ENCODE measurements at places on chromosomes 16 and 17.

GRCh38 chr17:82957961-82958561 lies 118.2 kb upstream of the ZNF750 start:
- no peak for DNase-seq

GRCh38 chr16:15049581-15050180 lies 6.2 kb downstream of the NTAN1 start:
- DNase-seq: no peak

DNA sequence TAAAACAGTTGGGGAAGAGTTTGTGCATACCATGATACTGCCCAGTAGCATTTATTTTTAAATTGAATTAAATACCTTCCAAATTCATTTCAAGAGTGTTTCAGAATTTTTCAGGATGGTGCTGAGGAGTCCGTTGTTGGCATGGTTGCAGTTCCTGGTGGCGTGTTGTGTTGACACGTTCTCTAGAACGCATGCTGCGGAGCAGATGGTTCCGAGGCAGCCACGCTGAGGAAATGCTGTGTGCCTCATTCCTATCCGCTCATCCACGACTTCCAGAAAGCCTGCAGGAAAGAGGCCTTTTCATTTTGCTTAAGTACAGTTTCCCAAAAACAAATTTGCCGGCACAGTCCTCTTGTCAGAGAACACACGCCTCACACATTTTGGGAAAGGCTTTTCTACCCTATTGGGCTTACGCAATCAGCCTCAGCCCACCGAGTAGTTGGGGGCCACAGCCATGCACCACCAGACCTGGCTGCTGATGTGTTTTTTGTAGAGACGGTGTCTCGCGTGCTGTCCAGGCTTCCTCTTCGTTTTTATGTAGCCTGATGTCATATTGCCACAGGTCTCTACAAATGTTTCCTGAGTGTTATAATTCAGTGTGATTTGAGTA lies 32.1 kb upstream of the IL17C start:
- no peak for DNase-seq

- no peak for DNase-seq
Measured at GRCh38 chr16:48607056-48607825, 2.7 kb downstream of the N4BP1 start.

DNA sequence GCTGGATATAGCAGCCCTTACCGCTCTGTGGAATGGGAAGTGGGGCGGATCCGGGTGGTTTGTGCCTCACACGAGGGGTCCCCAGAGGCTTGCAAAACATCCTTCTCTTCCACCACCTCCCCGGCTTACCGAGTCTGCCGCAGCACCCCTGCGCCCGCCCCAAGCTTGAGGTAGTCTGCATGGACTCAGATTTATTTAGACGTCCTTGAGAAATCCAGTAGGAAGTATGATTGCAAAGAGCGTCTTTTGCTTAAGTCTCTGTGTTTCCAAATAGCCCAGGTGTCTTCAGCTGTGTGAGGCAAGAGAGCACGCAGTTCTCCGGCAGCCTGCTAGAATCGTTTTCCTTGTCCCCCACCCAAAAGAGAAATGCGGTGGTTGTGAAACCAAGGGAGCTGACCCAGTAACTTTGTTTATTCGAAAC lies 2.4 kb downstream of the KIAA0513 start:
- no peak for DNase-seq

GRCh38 chr17:34519282-34519681 lies 60.1 kb upstream of the TMEM132E start:
- DNase-seq: no peak

DNA sequence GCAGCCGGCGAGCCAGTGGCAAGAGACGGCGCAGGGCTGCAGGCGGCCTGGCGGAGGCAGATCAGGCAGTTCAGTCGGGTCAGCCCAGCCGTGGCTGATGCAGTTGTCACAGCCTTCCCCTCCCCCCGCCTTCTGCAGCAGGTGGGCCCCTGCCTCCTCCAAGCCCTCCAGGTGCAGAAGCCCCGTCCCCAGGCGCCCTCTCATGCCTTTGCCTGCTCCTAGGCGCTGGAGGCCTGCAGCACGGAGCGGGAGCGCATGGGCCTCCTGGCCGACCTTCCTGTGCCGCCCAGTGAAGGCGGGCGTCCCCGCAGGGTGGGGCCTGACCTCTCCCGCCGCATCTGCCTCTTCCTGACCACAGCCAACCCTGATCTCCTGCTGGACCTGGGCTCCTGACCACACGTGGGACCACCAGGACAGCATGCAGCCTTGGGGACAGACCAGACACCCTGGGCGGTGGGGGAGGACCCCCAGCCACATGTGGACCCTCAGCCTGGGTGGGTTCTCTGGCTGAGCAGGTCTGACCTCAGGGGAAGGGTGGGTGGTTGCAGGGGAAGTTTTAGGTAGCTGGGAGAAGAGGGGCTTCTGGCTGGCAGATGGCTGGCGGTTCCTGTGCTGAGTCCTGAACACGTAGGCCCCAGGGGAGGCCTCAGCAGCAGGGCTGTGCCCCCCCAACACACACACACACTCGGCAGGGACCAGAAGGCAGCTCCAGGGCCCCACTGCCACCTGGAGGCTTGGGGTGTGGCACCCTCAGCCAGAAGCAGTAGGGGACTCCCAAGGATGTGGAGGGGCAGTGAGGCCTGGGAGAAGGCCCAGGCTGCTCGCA lies 3.1 kb upstream of the MRPS34 start:
- no peak for DNase-seq

DNA sequence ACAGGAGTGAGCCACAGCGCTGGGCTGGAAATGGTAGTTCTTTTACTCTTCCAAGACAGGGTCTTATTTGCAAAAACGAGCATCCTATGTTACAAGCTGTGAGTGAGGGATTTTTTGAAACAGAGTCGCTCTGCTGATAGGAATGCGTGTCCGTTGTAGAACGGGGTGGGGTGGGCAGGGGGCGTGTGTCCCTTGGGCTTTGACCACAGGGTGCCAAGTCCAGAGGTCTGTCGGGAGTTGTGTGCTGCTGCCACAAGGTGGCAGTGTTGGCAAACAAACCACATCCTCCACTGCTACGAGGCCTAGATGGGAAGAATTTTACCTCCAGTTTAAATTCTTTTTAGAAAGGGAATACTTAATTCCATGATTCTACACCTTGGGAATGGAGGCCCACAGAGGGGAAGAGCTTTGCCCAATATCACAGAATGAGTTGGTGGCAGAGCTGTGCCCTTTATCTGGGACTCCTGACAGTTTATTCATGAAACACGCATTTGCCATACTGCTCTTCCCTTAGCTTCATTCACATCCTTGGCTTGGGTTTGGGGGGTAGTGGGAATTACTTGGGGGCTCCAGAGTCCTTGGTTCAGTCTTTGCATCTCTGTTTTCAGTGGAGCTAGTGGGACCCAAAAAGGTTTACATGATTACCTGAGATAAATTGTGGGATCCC lies 30.6 kb upstream of the ETV4 start:
- DNase-seq: peak; percentile 78

GRCh38 chr16:48269011-48269410 lies 21.7 kb upstream of the ABCC11 start:
- DNase-seq: no peak

GRCh38 chr16:88941913-88942909 lies 34.8 kb downstream of the CBFA2T3 start:
- no peak for DNase-seq

GRCh38 chr17:1067282-1067956 lies 70.5 kb downstream of the TIMM22 start:
- DNase-seq: no peak

DNA sequence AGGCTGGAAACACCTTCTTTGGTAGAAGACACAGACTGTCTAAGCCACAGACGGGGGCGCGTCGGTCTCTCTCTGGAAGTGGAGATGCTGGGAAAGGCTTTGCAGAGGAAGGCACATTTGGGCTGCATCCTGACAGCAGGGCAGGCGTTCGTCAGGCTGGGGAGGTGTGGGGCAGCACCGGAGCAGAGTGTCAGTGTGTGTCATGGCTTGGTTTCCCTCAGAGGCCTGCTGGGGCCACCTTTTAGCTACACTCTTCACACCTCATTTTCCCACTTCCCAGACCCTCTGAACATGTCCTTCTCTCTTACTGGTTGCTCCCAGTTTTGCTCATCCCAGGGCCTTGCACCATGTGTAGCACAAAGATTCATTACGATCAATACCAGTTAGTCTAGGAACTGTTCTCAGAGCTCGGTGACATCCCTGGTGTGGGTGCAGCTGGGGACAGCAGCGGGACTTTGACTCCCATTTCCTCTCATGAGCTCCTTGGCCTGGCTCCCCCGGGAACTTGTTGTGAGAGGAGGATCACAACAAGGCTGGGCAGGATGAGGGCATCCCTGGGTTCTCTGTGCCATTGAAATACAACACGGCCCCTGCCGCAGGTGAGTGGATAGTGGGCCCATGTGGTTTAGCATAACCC lies 33.1 kb downstream of the SMARCE1 start:
- no peak for DNase-seq

- DNase-seq: peak; percentile 58
Measured at GRCh38 chr17:82414548-82415281, 3.4 kb upstream of the HEXD start.
